Peyer's patch (tissue), 4 donors: ENCODE measurements at places on chromosomes 7 and 10. TPM values are rescaled to one million over a fixed set of nuclear protein-coding genes. Genes with fewer than 3 reads are reported as not detected.
A peak's percentile ranks its signal among the peaks of the same experiment; 100 is the strongest.

The OR6V1 gene
- total RNA-seq = not detected

The MCM10 gene
- total RNA-seq = 1.3 TPM

The FLNC gene
- total RNA-seq = 23.1 TPM

The SLC26A3 gene
- 587 TPM for total RNA-seq

The PRSS2 gene
- total RNA-seq = 226 TPM

The AKR1C8 gene
- not detected for total RNA-seq

The TMEM139 gene
- 151 TPM for total RNA-seq

The ELFN1 gene
- not detected for total RNA-seq

The CCDC7 gene
- total RNA-seq = 30.5 TPM

The EVX1 gene
- not detected for total RNA-seq

DNA sequence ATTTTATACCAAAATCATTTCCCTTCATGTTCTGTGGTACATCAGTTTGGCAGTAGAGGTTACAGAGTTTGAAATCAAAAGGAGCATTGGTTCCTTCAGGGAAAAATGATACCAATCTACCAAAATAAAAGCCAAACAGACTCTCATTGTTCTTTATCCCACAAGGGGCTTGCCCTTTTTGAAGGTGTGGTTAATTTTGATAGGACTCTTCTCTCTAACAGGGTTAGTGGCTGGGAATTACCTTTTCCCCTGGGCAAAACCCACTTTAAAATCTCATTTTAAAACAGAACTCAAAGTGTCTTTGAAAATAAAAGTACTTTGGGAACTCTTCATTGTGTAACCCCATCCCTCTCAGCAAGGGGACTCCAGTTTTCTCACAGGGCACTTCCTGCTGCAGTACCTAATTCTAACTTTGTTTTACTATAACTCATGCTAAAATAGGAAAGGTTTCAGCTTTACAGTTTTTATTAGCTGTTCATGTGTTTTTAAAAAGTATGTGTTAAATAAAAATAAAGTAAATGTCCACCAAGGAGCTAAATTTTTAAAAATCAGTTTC lies 30.6 kb downstream of the SMNDC1 start:
- no peaks in the 10 kb centered on the region for H3K4me1 ChIP-seq
- no peaks in the 10 kb centered on the region for H3K27me3 ChIP-seq
- H3K36me3 ChIP-seq = no peaks in the 10 kb centered on the region
- H3K4me3 ChIP-seq = no peak overlapping the region
- DNase-seq = no peak
- H3K27ac ChIP-seq = no peak overlapping the region

- no peak for DNase-seq
- no peaks in the 10 kb centered on the region for H3K27me3 ChIP-seq
- no peak overlapping the region for H3K27ac ChIP-seq
Measured at GRCh38 chr7:113083132-113083815, 3.4 kb downstream of the GPR85 start.

DNA sequence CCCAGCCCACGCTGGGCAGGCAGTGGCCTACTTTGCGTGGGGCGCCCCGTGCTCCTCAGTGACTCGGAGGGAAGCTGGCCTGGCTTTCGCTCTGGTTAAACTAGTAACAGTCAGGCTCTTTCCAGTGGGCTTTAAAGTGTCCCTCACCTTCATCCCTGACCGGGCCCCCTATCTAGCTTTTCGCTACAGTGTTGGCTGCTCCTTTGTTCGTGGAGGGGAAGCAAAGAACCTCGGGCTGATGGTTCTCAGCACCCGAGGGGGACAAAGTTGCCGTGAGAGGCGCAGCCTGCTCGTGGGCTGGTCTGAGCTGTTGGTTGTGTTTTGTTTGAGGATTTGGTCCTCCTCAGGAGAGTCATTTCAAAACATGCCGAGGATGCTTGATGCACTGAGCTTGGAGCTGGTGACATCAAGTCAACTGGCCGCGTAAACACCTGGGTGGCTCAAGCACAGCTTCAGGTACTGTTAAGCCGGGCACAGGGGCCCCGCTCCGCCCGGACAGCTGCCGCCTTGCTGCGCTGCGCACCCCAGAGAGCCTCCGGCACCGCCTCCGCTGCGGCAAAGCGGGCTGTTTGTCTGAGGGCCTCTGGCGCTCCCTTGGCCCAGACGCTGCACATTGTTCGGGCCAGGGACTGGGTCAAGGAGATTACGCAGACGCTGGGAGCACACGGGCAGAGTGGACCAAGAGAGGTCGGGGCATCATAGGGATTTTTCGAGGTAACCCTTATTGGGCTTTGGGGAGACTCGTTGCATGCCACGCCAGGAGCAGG lies 1.6 kb downstream of the DLX6 start:
- no peak overlapping the region for H3K4me3 ChIP-seq
- no peaks in the 10 kb centered on the region for H3K36me3 ChIP-seq
- no peaks in the 10 kb centered on the region for H3K4me1 ChIP-seq
- no peak for DNase-seq
- H3K27ac ChIP-seq = no peak overlapping the region

- no peaks in the 10 kb centered on the region for H3K36me3 ChIP-seq
- no peaks in the 10 kb centered on the region for H3K4me1 ChIP-seq
- H3K4me3 ChIP-seq = no peak overlapping the region
- no peak for DNase-seq
- no peak overlapping the region for H3K27ac ChIP-seq
Measured at GRCh38 chr7:79741684-79742083, 288.2 kb upstream of the MAGI2 start.

DNA sequence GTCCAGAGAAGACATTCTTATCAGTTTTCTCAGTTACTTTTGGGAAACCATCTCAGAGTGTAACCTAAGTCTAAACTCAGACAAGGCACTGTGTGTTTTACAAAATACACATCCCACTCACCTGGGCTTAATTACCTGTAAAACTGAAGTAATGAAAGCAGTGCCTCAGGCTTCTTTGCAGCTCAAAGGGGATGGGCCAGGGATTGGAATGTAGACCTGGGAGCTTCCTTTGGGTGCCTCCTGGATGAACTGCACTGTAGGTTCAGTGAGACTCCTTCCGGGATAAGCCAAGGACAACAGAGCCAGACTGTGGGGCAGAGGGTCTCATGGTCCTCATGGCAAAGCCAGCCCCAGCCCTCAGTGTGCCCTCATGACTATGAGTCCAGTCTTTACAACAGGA lies 672.4 kb upstream of the GALNT17 start:
- H3K27me3 ChIP-seq = no peaks in the 10 kb centered on the region
- H3K4me3 ChIP-seq = no peak overlapping the region
- no peak overlapping the region for H3K27ac ChIP-seq

GRCh38 chr10:87596351-87596750 lies 63.3 kb upstream of the PAPSS2 start:
- no peaks in the 10 kb centered on the region for H3K27me3 ChIP-seq
- H3K27ac ChIP-seq = no peak overlapping the region
- H3K4me1 ChIP-seq = no peaks in the 10 kb centered on the region
- H3K36me3 ChIP-seq = no peaks in the 10 kb centered on the region
- DNase-seq = no peak
- H3K4me3 ChIP-seq = no peak overlapping the region

DNA sequence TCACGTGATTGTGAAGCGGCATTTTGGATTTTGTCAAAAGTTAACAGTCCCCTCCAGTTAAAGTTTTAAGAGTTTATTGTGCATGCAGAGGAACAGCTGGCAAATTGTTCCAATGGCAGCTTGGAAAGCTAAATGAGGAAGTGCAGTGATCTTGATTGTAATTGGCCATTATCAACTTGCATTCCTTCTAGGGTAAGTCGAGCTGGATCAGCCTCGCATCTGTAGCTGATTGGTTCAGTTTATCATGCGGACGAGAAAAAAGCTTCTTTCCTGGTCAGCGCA lies 566 bp downstream of the ZNF789 start:
- H3K36me3 ChIP-seq = no peaks in the 10 kb centered on the region
- H3K27me3 ChIP-seq = no peaks in the 10 kb centered on the region
- no peak overlapping the region for H3K27ac ChIP-seq
- no peaks in the 10 kb centered on the region for H3K4me1 ChIP-seq
- peak overlapping the region; percentile 68 for H3K4me3 ChIP-seq

DNA sequence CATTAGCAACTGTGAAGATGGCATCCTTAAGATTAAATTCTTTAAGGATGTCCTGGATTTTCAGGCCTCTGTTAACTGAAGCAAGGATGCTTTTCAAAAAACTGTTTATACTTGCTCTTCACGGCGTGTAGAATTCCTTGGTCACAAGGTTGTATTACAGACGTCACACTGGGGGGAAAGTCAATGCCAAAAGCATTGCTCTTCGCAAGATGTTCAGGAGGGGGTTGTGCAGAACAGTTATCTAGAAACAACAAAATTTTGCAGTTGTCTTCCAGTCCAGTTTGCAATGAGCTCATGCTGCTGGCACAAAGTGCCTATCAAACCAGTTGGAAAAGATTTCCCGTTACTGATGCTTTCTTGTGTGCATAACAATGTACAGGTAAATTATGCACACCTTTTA lies 8.2 kb upstream of the KIF20B start:
- H3K36me3 ChIP-seq = no peaks in the 10 kb centered on the region
- no peaks in the 10 kb centered on the region for H3K4me1 ChIP-seq
- no peaks in the 10 kb centered on the region for H3K27me3 ChIP-seq
- no peak for DNase-seq

DNA sequence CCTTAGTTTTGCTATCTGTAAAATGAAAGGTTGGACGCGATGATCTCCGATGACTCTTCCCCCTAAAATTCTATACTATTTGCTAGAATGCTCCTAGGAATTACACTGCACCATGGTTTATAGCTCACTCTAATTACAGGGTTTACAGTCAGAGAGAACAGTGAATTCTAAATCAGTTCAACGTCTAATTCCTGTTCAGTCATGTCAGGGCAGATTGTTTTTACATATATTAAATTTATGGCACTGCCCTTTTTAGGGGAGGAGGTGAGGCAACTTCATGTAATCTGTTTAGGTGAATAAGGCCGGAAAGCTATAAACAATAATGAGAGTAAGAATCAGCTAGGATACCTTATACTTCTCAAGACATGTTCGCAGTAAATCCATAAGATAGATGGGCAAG lies 293.9 kb downstream of the BAMBI start:
- H3K27me3 ChIP-seq = no peaks in the 10 kb centered on the region
- H3K36me3 ChIP-seq = no peaks in the 10 kb centered on the region
- DNase-seq = no peak
- H3K4me1 ChIP-seq = no peaks in the 10 kb centered on the region
